ENCODE measurements at places on chromosomes 4 and X. TPM values are rescaled to one million over a fixed set of nuclear protein-coding genes. Genes with fewer than 3 reads are reported as not detected.

CFAP47 gene
- total RNA-seq = 0.26 TPM

TMEM150C gene
- total RNA-seq = 32.8 TPM

UBQLN2 gene
- 27.3 TPM for total RNA-seq

- H3K4me3 ChIP-seq = no peak overlapping the region
- H3K36me3 ChIP-seq = no peaks in the 10 kb centered on the region
- H3K4me1 ChIP-seq = no peaks in the 10 kb centered on the region
- H3K27ac ChIP-seq = no peak overlapping the region
- DNase-seq = no peak
- no peaks in the 10 kb centered on the region for H3K27me3 ChIP-seq
These were observed 71.7 kb downstream of the ANXA10 start for GRCh38 chr4:168164045-168164444.

DNA sequence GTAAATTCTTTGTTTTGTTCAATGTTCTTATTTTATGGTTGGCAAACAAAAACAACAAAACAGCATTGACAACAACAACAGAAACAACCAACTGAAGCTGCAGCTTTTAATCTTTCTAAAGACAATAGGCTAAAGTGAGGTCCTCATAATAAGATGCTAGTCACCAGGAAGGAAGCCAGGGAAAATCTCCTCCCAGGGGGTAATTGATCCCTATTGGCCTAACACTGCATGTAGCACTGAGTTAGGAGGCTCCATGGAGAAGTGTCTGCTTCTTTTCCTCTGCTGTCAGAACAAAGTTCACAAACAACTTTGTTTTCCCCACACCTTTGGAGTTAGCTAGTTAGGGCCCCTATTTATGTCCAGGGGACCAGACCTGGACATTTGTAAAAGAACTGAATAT, 4.7 kb upstream of the LRAT start:
- peak; percentile 85 for DNase-seq
- no peak overlapping the region for H3K27ac ChIP-seq
- no peaks in the 10 kb centered on the region for H3K36me3 ChIP-seq
- peaks cover 36% of the 10 kb centered on the region for H3K27me3 ChIP-seq
- peaks cover 25% of the 10 kb centered on the region for H3K4me1 ChIP-seq

- H3K27me3 ChIP-seq = no peaks in the 10 kb centered on the region
- peak overlapping the region; percentile 60 for H3K27ac ChIP-seq
- no peak overlapping the region for H3K4me3 ChIP-seq
- DNase-seq = peak; percentile 76
- peaks cover 14% of the 10 kb centered on the region for H3K36me3 ChIP-seq
These were observed 476 bp upstream of the GDI1 start for GRCh38 chrX:154436374-154436982.

DNA sequence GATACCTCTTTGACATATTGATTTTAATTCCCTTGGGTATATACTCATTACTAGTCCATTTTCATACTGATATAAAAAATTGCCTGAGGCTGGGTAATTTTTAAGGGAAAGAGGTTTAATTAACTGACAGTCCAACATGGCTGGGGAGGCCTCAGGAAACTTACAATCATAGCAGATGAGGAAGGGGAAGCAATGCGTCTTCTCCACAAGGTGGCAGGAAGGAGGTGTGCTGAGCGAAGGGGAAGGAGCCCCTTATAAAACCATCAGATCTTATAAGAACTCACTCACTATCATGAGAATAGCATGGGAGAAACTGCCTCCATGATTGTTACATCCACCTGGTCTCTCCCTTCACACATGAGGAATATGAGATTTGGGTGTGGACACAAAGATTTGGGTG, 42.4 kb downstream of the MSX1 start:
- no peak overlapping the region for H3K27ac ChIP-seq
- H3K27me3 ChIP-seq = peaks cover 43% of the 10 kb centered on the region
- H3K4me1 ChIP-seq = no peaks in the 10 kb centered on the region
- no peak overlapping the region for H3K4me3 ChIP-seq
- peak; percentile 57 for DNase-seq

DNA sequence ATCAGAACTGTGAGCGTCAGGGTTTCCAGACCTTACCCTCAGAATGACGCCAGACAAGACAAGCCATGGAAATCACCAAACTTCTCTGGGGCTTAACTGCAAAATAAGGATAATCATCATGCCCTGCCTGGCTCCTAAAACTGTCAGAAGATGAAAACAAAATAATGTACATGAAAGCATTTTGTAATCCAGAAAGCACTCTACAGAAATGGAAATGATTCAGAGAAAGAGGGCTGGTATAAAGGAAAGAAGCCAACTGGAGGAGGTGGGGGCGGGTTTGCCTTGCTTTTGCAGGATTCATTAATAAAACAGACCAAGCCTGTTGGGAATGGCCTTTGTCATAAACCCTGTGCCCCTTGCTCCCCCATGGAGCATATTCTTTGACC, 47.3 kb downstream of the SEPSECS start:
- no peak overlapping the region for H3K27ac ChIP-seq
- no peaks in the 10 kb centered on the region for H3K27me3 ChIP-seq
- H3K36me3 ChIP-seq = no peaks in the 10 kb centered on the region
- no peak overlapping the region for H3K4me3 ChIP-seq
- peaks cover 12% of the 10 kb centered on the region for H3K4me1 ChIP-seq
- no peak for DNase-seq

DNA sequence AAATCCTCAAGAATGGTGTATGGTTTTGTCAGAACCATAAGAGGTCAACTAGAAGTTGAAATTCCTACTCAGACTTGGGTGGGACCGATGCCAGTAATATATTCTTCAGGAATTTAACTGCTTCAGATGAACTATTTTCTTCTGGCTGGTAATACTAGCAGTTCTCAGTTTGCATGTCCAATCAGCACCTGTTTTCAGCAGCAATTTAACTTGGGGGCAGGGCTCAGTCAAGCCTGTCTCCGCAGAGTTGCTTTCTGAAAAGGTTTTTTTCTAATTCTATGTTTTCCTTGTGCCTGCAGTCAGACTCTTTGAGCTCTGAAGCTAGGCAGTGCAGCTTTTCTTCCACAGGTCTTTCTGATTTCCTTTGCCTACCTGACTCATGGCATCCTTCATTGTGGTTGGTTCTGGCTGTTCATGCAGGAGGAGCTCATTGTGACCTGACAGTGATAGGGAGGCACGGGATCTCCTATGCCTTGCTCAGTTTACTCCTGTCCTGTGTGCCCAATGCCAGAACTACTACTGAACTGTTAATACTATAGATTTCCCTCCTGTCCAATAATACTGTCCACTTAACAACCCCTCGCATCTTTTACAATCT, 17.3 kb upstream of the FMR1 start:
- no peaks in the 10 kb centered on the region for H3K36me3 ChIP-seq
- H3K4me3 ChIP-seq = no peak overlapping the region
- no peaks in the 10 kb centered on the region for H3K4me1 ChIP-seq
- H3K27ac ChIP-seq = no peak overlapping the region
